ENCODE measurements at places on chromosomes 1 and 21. TPM values are rescaled to one million over a fixed set of nuclear protein-coding genes. Genes with fewer than 3 reads are reported as not detected.

Gene LEFTY1
- total RNA-seq: not detected

Gene S100A13
- 186 TPM for total RNA-seq

Gene CLIC4
- total RNA-seq: 148 TPM

Gene TSPEAR
- not detected for total RNA-seq

Gene WNT4
- 0.07 TPM for total RNA-seq

Gene NTMT2
- not detected for total RNA-seq

Gene SCCPDH
- total RNA-seq: 42.1 TPM

Gene RIPPLY3
- total RNA-seq: 5.1 TPM

Gene CNIH3
- total RNA-seq: 1.4 TPM

Gene NR5A2
- not detected for total RNA-seq

Gene SPATA21
- not detected for total RNA-seq

Gene SELL
- total RNA-seq: not detected

Gene FAM177B
- not detected for total RNA-seq

Gene LCE1F
- not detected for total RNA-seq

Gene CHI3L1
- 0.86 TPM for total RNA-seq

Gene MANEAL
- total RNA-seq: 0.72 TPM

Gene CRNN
- total RNA-seq: not detected

Gene XCL2
- not detected for total RNA-seq

Gene C1orf115
- 5.5 TPM for total RNA-seq

Gene SV2A
- total RNA-seq: 5.9 TPM

Gene RNF2
- 19.1 TPM for total RNA-seq

Gene ESRRG
- total RNA-seq: 0.52 TPM

Gene HUNK
- 2.8 TPM for total RNA-seq

Gene DCDC2B
- not detected for total RNA-seq

Gene KDF1
- total RNA-seq: 10.0 TPM

Gene AQP10
- not detected for total RNA-seq

Gene GPX7
- total RNA-seq: 35.1 TPM

Gene TAL1
- 0.69 TPM for total RNA-seq

Gene TMEM269
- total RNA-seq: not detected

Gene NAV1
- total RNA-seq: 24.3 TPM

Gene PRAMEF8
- total RNA-seq: not detected

Gene TRIM67
- total RNA-seq: not detected

Gene REN
- total RNA-seq: 0.12 TPM

Gene TFF2
- not detected for total RNA-seq

Gene ATP1A4
- total RNA-seq: not detected

Gene PDE9A
- 1.3 TPM for total RNA-seq

Gene CFAP74
- not detected for total RNA-seq

Gene MTOR
- 34.2 TPM for total RNA-seq

Gene TP73
- not detected for total RNA-seq

Gene TIAM1
- 3.6 TPM for total RNA-seq

Gene FALEC
- total RNA-seq: not detected

Gene AMIGO1
- total RNA-seq: 0.92 TPM

Gene CD52
- not detected for total RNA-seq

Gene FCRL5
- total RNA-seq: not detected

Gene GJC2
- 0.14 TPM for total RNA-seq

Gene MAP10
- total RNA-seq: 3.3 TPM

Gene USH2A
- not detected for total RNA-seq

Gene FMO3
- total RNA-seq: not detected

Gene PDE4B
- total RNA-seq: 2.3 TPM

Gene HOOK1
- 3.6 TPM for total RNA-seq

Gene CCDC190
- not detected for total RNA-seq

All from epithelial cell of proximal tubule (primary cell).